ENCODE measurements at places on chromosomes 4 and X.

- no peak for DNase-seq
Observed at GRCh38 chr4:31674313-31674947, 954.3 kb downstream of the PCDH7 start.

DNA sequence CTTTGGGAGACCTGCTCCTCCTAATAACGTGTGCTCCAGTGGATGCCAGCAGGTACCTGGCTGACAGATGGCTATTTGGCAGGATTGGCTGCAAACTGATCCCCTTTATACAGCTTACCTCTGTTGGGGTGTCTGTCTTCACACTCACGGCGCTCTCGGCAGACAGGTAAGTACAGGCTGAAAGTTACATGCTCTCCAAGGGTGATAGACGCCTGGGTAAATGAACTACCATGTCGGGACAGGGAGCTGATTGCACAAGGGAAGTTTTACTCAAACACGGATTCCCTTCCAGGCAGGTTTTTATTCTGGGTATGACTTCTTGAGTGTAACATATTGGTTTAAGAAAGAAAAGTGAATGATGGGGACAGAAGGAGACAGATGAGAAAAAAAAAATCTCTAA lies 836 bp downstream of the GRPR start:
- no peak for DNase-seq

- DNase-seq = no peak
Observed at GRCh38 chr4:150355858-150356455, 226.0 kb upstream of the MAB21L2 start.

DNA sequence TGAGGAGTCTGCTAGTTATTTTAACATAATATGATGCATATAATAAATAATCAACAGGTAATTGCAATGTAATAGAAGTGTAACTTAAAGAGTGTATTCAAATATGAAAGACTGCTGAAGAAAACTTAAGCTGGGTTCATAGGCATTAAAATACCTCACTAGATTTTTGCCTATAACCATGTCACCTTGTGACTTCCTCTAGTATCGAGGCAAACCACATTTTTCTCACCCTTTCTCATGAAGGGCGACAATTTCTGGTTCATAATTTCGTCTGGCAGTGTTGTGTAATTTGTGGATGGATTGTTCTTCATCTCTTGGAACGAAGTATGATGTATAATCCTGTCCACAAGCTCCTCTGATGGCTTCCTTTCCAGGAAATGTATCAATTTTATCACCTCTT lies 16.0 kb downstream of the SULT1E1 start:
- no peak for DNase-seq

DNA sequence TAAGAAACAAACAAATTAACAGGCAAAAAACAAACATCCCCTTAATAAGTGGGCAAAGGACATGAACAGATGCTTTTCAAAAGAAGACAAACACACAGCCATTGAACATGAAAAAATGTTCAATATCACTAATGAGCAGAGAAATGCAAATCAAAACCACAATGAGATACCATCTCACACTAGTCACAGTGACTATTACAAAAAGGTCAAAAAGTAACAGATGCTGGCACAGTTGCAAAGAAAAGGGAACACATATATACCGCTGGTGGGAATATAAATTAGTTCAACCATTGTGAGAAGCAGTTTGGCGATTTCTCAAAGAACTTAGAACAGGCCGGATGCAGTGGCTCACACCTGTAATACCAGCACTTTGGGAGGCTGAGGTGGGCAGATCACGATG lies 146.1 kb upstream of the NEIL3 start:
- no peak for DNase-seq

- no peak for DNase-seq
Observed at GRCh38 chr4:112199041-112199440, 32.5 kb upstream of the AP1AR start.

DNA sequence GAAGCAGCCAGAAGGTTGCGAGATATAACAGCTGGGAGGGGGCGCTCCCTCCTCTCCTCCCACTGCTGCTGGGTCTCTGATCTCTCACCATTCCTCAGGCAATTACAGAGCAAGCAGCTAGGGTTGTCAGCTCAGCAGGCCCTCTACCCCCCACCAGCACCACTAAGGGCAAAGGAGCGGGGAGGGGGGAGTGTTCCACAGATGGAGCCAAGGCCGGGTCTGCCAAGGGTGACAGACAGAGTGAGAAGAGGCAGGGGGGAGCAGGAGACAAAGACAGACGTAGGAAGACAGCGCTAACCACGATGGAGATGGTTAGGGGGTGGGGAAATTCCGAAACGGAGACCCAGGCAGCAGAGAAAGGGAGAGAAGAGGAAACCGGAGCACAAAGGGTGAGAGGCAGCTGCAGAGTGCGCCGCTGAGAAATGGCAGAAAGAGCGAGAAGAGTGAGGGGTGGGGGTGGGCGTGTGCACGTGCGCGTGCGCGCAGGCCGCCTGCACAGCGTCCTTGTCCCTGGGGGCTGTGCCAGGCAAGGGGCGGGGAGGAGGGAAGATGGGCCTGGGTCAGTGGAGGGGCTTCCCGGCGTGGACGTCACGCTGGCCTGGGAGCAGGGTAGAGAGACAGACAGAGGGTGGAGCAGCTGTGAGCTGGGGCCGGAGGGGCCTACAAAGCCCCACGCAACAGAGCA lies 6.9 kb downstream of the L1CAM start:
- no peak for DNase-seq

GRCh38 chr4:15963001-15963451 lies at the start of gene FGFBP2:
Gene FGFBP2 (minus strand): TSS chr4:15963175. CDS start chr4:15963129, 46 bp downstream.
- no peak for DNase-seq

DNA sequence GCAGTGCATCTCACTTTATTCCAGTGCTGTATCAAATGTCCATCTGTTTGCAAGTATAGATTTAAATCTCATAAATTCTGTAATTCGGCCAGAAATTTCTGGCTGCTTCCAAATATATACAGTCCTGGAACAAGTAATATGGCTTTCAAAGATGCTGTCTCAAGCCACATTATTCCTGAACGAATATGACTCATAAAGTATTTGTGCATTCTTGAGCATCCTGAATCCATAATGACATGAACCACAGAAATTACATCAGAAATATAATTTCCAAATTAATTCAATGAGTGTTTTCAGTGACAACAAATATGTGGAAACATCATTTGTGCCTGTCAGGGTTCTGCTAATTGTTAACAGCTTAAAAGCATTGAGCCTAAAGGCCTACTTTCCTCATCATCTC lies 140.9 kb upstream of the HPGD start:
- no peak for DNase-seq

DNA sequence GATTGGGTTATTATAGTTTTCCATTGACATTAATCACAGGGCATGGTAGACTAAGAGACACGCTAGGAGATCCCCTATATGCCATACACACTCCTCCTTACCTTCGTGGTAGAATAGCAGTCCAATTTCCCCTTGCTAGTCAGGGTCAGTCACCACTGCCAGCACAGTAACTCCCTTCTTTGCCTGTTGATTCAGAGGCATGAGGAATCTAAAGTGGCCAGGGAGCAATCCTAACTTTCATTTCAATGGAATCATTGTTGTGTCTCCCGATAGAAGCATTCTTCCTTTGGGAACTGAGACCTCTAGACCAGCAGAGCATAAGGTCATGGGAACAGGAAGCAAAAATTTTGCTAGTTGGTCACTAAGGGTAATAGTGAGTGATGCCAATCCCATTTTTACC lies 51.1 kb downstream of the COL25A1 start:
- DNase-seq = no peak

DNA sequence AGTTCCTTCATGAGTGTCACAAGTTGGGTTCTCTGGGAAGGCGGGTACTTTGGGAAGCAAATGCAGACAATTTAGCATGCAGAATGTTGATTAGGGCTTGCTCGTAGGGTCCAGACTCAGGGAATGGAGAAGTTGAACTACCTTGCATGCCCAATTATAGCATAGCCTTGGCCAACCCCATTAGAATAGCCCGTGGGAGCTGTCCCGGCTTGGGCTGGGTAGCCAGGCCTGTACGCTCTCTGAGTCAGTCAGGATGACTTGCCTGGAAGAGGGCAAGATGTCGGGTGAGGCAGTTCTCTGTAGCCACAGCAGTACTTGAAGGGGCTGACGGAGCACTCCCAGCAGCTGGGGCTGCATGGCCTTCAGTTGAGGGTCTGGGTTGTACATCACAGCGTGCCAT lies 19.5 kb downstream of the KIAA0232 start:
- DNase-seq = no peak

DNA sequence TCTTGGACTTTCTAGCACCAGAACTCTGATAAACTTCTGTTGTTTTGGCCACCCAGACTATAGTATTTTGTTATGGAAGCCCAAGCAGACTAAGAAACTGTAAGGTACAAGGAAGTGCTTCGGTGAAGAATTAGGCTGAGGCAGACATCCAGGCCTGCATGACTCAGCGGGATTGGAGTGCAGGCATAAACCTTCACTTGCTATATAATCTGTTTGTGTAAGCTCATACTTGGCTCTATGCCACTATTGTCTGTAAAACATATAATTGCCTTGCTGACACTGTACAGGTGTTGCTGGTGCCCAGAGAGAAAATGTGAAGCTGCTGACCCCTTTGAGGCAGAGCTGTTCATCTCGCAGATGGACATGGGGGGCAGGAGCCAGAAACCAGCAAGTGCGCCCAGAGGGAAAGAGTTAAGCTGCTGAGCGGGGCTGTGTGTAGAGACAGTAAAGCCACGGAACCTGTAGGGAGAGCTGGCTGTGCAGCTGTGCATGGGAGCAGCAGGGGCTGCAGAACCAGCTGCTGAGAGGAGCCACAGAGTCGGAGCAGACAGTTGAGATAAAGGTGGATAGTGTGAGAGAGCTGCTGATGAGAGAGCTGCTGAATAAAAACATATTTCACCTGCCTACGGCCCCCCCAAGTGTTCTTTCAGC lies 96.2 kb downstream of the RBM46 start:
- no peak for DNase-seq

DNA sequence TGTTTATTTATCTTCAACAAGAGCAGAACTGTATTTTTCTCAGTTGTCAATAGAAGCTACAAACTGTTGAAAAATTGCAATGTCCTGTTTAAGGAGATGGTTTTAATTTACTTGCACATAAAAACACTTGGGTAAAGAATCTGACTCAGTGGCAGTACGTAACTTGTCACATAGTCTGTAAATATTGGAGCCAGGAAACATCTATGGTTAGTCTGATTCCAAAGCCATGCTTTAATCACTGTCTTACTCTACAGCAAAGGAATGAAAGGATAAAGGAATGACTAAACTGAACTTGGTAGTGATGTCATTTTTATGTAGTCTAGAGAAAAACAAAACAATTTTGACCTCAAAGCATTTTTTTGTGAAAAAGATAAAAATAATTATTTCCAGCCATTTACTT lies 537.2 kb downstream of the STIM2 start:
- no peak for DNase-seq
